T-helper 17 cell (primary cell): ENCODE measurements at places on chromosomes 13 and 19. TPM values are rescaled to one million over a fixed set of nuclear protein-coding genes. Genes with fewer than 3 reads are reported as not detected.
A peak's percentile ranks its signal among the peaks of the same experiment; 100 is the strongest.

GRCh38 chr13:32246468-32246867 lies 68.7 kb downstream of the ZAR1L start:
- no peak for DNase-seq
- peaks cover 8% of the 10 kb centered on the region for H3K36me3 ChIP-seq
- H3K4me3 ChIP-seq: no peak overlapping the region
- H3K4me1 ChIP-seq: peaks cover 7% of the 10 kb centered on the region
- H3K27ac ChIP-seq: peak overlapping the region; percentile 74
- no peaks in the 10 kb centered on the region for H3K27me3 ChIP-seq

DNA sequence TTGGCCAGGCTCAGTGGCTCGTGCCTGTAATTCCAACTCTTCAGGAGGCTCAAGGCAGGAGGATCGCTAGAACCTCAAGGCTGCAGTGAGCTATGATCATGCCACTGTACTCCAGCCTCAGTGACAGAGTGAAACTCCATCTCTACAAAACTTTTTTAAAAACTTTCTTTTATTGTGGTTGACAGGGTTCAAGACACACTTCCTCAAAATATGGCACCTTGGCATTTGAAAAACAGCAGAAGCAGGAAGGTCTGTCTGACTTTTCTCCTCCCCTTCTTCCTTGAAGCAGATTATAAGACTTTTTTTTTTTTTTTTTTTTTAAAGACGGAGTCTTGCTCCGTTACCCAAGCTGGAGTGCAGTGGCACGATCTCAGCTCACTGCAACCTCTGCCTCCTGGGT lies 100.3 kb downstream of the TM9SF2 start:
- peak overlapping the region; percentile 66 for H3K4me3 ChIP-seq
- peaks cover 20% of the 10 kb centered on the region for H3K4me1 ChIP-seq
- no peaks in the 10 kb centered on the region for H3K27me3 ChIP-seq
- DNase-seq: no peak

DNA sequence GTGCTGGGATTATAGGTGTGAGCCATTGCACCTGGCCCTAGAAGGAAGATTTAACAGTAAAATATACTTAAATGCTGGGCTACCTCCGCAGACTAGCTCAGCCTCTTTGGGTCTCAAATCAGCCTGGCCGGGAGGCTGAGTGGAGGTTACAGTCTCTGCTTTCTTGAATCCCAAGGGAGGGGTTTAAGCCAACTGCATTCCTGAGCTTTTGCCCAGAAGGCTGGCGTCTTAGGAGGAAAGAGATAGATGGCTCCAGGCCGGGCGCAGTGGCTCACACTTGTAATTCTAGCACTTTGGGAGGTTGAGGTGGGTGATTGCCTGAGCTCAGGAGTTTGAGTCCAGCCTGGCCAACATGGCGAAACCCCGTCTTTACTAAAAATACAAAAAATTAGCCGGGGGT lies 623 bp upstream of the C5AR1 start:
- H3K4me3 ChIP-seq: no peak overlapping the region
- no peaks in the 10 kb centered on the region for H3K4me1 ChIP-seq
- H3K27me3 ChIP-seq: peaks cover 35% of the 10 kb centered on the region
- H3K36me3 ChIP-seq: peaks cover 2% of the 10 kb centered on the region
- H3K27ac ChIP-seq: no peak overlapping the region
- DNase-seq: no peak

DNA sequence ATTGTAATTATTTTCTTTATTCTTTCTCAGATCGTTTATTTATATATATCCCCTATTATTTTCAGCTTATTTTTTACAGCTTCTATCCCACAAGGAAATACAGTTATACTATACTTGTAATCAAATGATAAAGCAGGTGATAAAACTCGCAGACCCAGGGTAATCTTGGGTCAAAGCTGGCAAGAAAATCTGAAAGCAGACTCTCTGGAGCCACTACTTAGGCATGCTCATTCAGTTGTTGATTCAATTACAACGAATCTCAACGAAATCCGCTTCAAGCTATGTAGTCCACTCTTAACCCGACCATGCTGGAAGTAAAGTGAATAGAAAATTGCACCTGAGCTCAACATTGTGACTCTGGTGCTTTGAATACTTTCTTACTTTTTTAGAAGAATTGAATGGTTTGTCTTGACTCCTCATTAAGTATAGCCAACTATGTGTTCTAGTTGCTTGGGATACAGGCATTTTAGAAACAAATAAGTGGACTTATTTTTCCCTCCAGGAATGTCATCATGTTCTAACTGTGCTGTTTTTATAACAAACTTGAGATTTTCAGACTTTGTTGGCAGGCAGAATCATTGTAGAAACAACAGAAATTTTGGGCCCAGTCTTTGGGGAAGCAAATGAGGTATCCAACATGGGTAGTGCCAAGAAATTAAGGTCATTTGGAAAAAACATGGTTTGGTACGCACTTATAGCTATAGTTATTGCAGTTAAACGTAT lies 21.4 kb downstream of the ESD start:
- no peaks in the 10 kb centered on the region for H3K4me1 ChIP-seq
- no peaks in the 10 kb centered on the region for H3K27me3 ChIP-seq
- H3K36me3 ChIP-seq: peaks cover 11% of the 10 kb centered on the region
- H3K27ac ChIP-seq: no peak overlapping the region
- DNase-seq: no peak
- H3K4me3 ChIP-seq: no peak overlapping the region

GRCh38 chr13:49976314-49977258 lies 20.3 kb upstream of the TRIM13 start:
- H3K4me3 ChIP-seq: no peak overlapping the region
- no peaks in the 10 kb centered on the region for H3K27me3 ChIP-seq
- peak; percentile 72 for DNase-seq
- H3K4me1 ChIP-seq: peaks cover 2% of the 10 kb centered on the region
- H3K27ac ChIP-seq: no peak overlapping the region

- no peaks in the 10 kb centered on the region for H3K27me3 ChIP-seq
- H3K36me3 ChIP-seq: no peaks in the 10 kb centered on the region
- no peak for DNase-seq
- no peaks in the 10 kb centered on the region for H3K4me1 ChIP-seq
- no peak overlapping the region for H3K27ac ChIP-seq
- H3K4me3 ChIP-seq: no peak overlapping the region
These were observed 530.0 kb downstream of the RFC3 start for GRCh38 chr13:34347784-34348573.

DNA sequence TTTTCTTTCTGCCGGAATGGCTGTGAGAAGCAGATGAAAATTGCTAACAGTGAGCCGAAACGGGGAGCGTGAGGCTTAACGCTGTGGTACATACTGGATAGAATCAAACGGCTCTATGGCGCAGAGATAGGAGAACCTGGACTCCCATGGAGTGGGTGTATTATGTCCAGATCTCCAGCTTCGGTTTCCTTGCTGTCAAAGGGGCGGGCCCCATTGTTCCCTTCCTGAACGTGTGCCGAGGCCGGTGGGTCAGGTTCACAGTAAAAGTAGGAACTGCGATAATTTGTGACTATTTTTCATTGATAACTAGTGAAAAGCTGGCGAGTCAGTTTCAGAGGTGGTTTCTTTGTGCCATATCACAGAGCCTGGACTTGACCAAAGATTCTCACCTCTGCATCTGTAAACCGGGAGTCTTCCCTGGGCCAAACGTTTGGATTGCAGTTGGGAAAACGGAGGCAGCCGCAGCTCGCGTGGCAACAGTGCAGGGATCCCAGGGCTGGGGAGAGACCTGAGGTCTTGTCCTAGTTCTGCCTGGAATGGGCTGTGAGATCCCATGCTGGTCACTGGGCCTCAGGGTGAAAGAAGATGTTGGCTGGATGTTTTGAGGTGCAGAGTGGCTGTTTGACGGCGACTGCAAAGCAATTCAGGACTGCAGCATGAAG lies 752 bp downstream of the RPL18A start:
- peaks cover 2% of the 10 kb centered on the region for H3K36me3 ChIP-seq
- peak overlapping the region; percentile 93 for H3K27ac ChIP-seq
- H3K27me3 ChIP-seq: no peaks in the 10 kb centered on the region
- H3K4me3 ChIP-seq: peak overlapping the region; percentile 97
- DNase-seq: no peak

DNA sequence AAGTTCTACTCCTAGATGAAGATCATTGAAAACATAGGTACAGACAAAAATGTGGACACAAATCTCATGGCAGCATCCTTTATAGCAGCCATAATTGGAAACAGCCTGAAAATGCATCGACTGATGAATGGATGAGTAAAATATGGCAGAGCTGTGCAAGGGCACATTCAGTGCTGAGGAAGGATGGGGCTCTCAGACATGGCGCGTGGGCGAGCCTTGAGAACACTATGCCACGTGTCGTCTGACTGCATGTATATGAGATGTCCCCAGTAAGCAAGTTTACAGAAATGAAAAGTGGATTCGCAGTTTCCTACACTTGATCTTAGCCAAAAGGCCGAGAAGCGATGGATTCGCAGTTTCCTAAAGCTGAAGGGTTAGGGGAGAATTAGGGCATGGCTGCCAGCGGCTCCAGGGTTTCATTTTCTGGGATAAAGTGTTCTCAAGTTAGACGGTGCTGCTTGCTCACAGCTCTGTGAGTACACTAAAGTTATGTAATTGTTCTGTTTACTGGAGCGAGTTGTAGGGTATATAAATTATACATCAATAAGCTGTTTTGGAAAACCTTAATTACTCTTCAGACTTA lies 78.0 kb downstream of the RAB20 start:
- no peak overlapping the region for H3K27ac ChIP-seq
- H3K36me3 ChIP-seq: no peaks in the 10 kb centered on the region
- H3K4me1 ChIP-seq: no peaks in the 10 kb centered on the region
- H3K4me3 ChIP-seq: no peak overlapping the region
- no peak for DNase-seq

GRCh38 chr19:4923276-4923747 lies 14.0 kb downstream of the UHRF1 start:
- H3K4me3 ChIP-seq: no peak overlapping the region
- H3K4me1 ChIP-seq: no peaks in the 10 kb centered on the region
- DNase-seq: no peak
- H3K27me3 ChIP-seq: no peaks in the 10 kb centered on the region
- no peaks in the 10 kb centered on the region for H3K36me3 ChIP-seq

GRCh38 chr19:18866800-18867123 lies 29.2 kb downstream of the CERS1 start:
- H3K4me1 ChIP-seq: peaks cover 10% of the 10 kb centered on the region
- no peak overlapping the region for H3K4me3 ChIP-seq
- peaks cover 5% of the 10 kb centered on the region for H3K27me3 ChIP-seq

DNA sequence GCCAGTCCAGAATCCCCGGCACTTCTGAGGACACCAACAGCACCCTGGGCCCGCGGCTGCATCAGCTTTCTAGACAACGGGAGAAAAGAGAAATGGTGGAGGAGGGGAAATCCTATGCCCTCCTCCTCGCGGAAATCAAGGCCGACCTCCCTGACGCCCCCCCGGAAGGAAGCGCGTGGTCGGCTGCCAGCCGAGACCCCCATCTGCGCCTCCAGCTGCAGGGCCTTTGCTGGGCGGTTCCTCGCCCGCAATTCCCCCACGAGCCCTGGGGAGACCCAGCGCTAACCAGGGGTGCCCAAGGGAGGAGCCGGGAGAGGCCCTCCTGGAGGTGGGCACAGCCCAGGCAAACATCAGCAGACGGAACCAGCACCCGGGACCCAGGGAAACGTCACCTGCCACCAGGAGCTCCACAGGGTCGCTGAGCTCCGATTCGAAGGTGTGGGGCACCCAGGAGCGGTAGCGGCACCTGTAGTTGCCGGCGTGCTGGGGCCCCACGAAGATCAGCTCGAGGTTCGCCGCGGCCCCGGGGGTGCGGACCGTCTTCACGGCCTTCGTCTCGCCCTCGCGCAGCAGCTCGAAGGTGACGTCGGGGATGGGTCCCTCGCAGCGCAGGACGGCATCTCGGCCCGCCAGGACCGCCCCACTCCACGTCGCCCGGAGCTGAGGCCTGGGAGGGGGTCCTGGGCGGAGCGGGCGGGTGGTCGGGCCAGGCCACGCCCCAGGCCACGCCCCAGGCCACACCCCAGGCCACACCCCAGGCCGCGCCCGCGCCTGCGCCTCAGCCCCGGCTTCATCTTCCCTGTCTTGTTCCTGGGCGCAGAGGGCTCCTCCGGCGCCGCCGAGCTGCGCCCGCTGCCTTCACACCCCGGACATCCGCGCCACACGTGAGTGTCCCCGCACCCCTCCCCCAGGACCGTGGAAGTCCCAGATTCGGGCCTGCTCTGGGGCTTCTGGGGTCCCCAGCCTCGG lies 6.0 kb downstream of the A1BG start:
- H3K4me3 ChIP-seq: peak overlapping the region; percentile 91
- H3K27me3 ChIP-seq: no peaks in the 10 kb centered on the region
- peaks cover 6% of the 10 kb centered on the region for H3K36me3 ChIP-seq
- peak overlapping the region; percentile 85 for H3K27ac ChIP-seq

DNA sequence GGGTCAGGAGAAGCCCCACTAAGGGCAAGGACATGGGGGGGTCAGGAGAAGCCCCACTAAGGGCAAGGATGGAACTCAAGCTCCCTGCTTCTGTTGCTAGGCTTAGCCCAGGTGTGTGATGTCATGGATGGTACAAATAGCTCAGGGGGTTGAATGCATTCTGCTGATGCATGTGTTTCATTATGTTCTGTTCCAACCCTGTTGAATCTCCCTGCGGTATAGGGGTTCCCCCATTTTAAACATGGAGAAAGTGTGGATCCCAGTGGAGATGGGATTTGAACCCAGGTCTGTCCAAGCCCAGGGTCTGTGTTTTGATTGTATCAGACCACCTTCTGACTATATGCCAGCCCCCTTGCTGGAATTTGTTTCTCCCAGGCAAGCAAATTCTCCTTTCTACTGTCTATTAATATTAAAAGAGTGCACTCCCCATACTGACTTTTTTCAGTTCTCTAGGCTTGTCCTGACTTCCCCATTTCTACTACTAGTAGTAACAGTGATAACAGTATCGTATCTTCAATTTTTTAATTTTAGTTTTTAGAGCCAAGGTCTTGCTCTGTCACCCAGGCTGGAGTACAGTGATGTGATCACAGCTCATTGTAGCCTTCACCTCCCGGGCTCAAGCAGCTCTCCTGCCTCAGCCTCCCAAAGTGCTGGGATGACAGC lies 6.7 kb downstream of the ZNF865 start:
- H3K27me3 ChIP-seq: no peaks in the 10 kb centered on the region
- no peak for DNase-seq
- H3K4me3 ChIP-seq: no peak overlapping the region
- H3K36me3 ChIP-seq: peaks cover 5% of the 10 kb centered on the region

DNA sequence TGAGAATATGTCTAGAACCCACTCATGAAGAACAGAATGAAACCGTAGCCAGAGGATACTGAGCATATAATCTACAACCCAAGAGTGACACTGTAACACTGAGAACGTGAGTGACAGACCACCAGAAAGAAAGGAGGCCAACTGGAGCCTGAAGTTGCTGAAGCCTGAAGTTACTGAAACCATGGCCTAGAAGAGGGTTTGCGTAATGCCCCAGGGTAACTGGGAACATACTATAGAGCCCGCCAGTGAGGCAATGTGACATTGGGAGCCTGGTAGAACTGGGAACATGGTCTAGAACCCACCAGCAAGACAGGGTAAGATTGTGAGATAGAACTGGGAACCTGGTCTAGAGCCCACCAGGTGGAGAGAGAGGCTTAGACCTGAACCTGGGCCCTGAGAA lies 15.5 kb upstream of the TNFSF14 start:
- no peak overlapping the region for H3K4me3 ChIP-seq
- H3K27me3 ChIP-seq: no peaks in the 10 kb centered on the region
- H3K4me1 ChIP-seq: peaks cover 12% of the 10 kb centered on the region

GRCh38 chr13:107458269-107458668 lies 757.1 kb downstream of the LIG4 start:
- no peaks in the 10 kb centered on the region for H3K4me1 ChIP-seq
- H3K36me3 ChIP-seq: no peaks in the 10 kb centered on the region
- H3K27me3 ChIP-seq: no peaks in the 10 kb centered on the region
- no peak overlapping the region for H3K4me3 ChIP-seq
- no peak overlapping the region for H3K27ac ChIP-seq

The KLK11 gene
- total RNA-seq: not detected

The ZNF85 gene
- 6.2 TPM for total RNA-seq

The CNFN gene
- total RNA-seq: not detected

The NTF4 gene
- total RNA-seq: not detected

The LRRC63 gene
- 0.60 TPM for total RNA-seq

The LRRC25 gene
- 0.63 TPM for total RNA-seq

The ZNF575 gene
- total RNA-seq: 4.3 TPM

The LRRC8E gene
- total RNA-seq: not detected

The ZBTB32 gene
- total RNA-seq: 5.0 TPM
